ENCODE measurements at places on chromosomes 6 and 20.

GRCh38 chr20:62129731-62130531, 7.7 kb downstream of the LSM14B start:
- DNase-seq, result no peak

GRCh38 chr20:57361517-57361916, 10.5 kb downstream of the RAE1 start:
- DNase-seq, result no peak

DNA sequence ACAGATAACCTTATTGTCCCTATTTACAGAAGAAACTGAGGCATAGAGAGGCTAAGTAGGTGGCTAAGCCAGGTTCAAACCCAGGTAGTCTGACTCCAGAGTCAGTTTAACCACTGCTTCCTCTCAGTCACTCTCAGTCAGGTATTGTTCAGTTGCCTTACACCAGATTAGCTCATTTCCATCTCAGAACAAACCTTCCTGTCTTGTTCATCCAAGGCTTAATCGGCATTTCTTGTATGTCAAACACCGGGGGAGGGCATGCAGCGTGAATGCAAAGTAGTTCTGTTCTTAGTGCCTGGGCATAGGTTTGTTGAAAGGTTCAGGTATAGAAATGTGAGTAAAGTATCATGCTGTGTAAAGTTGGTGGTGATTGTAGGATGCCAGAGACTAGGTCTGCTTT, 51.7 kb downstream of the CTNNBL1 start:
- no peak for DNase-seq

- DNase-seq, result no peak
Observed at GRCh38 chr20:51449498-51450220, 92.9 kb downstream of the NFATC2 start.

DNA sequence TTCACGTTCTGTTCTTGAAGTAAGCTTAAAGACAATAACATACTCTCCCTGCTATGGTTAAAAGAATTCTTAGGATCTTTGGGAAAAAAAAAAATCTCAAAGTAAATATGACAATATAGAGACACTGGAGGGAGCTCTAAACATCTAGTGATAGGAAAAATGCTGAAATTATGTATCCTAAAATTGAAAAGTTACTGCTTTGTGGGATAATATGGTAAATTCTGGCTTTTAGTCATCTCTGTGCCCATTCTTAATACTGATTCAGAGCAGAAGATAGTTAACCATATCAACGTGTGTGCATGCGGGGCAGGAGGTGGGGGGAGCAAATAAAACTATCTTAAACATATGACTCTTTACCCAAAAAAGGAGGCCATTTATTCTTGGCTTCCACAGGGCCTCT, 165.4 kb downstream of the GMPR start:
- DNase-seq, result no peak

DNA sequence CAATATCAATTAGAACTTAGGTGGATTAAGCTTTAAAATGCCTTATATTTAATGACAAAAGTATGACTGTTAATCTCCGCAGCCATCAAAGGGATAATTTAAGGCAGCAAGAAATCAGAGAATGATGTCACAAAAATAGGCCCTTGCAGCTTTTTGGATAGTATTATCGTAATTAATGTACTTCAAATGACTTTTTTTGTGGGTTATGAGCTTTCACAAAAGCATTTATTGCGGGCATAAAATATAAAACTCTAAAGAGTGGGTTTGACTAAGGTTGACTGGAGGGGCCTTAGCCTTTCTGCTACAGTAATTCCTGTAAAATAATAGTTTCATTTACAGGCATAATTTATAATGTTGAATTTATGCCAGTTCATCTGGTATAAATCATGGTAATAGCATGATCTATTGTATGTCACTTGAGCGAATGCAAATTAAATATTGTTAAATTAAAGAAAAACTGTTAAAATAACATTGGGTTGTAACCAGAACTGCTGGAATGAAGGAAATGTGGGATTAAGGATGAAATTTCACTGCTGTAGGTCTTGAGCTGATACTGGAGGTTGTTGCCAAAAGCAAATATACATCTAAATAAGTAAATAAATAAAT, 78.5 kb upstream of the ZFP64 start:
- no peak for DNase-seq

DNA sequence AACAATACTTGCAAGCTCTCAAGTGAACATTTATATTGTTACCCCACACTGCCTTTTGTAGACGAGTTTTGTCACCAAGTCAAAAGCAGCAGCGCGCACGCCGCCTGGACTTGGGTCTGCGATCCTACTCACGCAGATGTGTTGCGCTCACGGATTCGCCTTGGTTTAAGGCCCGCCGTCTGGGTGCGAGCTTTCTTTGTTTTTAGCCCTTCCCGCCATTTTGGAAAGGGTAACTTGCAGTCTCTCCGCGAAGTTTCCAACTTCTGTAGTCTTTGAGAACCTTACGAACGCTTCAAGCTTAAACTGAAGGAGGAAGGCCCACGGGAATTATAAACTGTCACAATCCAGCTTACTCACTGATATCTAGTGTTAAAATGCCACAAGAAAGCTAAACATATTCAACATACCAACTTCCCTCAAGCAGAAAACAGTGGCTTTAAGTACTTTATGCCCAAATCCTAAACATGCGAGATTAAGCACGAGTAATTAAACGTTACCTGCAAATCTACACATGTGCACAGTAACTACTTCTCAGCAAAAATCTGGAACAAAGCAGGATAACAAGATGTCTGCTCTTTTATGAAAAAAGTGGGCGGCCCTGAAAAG, 80.4 kb upstream of the BTN3A2 start:
- no peak for DNase-seq

- no peak for DNase-seq
Observed at GRCh38 chr20:56606174-56606945, 22.7 kb upstream of the TFAP2C start.

- DNase-seq, result no peak
Observed at GRCh38 chr20:2533118-2533517, 3.3 kb upstream of the TMC2 start.

DNA sequence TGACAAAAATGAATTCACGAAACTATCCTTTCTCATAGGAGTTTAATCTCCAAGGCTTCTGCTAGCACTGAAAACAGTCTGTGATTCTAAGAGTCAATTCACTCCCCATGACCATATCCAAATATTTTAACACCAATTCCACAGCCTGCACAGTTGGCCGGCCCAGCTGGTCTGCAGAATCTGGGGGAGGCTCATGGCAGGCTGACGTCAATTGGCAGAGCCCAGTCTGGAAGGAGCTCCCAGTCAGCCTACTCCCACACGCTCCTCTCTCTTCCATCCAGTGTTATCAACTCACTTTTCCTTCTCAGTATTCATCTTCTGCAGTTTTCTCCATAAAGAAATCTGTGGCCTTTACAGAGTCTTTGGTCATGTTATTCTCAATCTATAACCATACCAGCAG, 111.0 kb downstream of the TBXT start:
- DNase-seq, result no peak

DNA sequence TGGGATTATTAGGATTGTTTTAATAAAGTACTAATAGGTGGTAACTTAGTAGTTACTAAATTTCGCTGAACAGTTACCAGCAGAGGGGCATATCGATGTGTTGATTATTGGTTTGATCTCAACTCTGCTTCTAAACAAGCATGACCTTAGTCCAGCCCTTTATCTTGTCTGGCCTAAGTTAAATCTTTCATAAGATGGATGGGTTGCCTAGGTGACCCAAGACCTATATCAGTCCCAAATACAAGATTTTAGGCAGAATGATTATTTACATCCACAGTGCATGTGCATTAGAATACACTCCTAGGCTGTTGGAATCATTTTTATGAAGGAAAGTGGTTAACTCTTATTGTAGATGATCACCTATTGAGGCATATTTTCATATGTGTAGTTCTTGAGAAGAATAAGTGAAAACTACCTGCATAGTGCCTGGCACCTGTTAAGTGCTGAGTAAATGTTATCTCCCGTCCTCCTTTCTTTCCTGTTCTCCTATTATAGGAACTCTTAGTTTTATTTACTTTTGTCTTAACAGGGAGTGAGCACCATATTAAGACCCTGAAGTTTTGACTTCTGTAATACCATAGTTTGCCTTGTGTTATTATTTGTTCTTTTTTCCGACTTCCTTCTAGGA, 1.1 kb downstream of the HSF2 start:
- DNase-seq, result no peak

GRCh38 chr20:16216914-16217230, 356.4 kb downstream of the KIF16B start:
- no peak for DNase-seq

DNA sequence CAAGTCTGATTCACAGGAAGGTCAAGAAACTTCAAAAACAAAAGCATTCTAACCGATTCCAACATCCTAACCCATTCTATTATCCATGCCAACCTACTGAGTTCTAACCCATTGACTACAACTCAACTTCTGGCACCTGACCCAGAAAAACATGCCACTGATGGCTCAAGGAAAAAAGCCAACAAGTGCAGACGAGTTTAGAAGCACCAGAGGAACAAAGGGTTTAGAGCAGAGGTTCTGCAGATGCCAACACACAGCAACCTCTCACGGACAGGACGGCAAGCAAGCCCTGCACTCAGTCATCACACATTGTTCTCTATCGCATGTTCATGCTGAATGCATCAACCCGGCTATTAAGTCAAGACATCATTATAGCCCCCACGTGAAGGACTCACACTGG, 25.2 kb upstream of the MC3R start:
- DNase-seq, result no peak

- no peak for DNase-seq
Observed at GRCh38 chr6:89357390-89357789, 4.9 kb upstream of the UBE2J1 start.

DNA sequence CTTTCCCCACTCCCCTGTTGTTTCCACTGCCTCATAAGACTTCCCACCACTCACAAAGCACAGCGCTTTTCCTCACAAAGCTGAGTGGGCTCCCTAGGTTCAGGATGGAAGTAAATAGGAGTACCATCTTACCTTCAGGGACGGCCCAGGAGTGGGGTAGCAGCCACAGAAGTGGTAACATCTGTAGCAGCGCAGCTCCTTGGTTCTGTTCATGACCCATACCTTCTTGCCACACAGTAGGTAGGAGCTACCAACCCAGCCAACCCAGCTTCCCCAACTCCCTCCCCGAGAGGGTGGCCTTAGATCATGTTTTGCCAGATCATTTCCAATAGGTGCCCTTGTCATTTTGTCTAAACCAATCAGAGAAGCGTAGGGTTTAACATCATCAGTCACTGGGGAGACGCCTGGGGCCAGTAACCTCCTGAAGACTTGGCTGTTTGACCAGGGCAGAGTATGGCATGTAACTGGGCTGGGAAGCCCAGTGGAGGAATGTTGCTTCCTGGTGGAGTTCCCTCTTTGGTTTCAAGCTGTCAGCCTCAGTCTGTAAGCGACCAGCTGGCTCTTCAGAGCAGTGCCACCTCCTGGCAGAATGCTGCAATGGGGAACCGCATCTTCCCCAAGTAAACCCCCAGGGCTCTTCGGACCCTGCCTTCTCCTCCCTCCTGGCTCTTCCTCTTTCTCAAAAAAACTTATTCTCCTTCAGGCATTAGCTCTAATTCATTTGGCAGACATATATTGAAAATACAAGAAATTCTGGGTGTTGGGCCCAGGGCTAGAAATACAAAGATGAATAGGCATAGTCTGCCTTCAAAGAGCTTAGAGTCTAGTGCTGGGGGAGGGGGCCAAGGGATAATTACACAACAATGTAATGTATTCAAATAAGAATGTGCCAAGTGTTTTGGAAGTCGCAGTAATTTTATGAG, at the start of gene HLA-DMA:
TSS of gene HLA-DMA (minus strand) at position 281 of the 923 bp plus-strand sequence. CDS start at position 220, 61 bp downstream.
- peak; percentile 17 for DNase-seq

DNA sequence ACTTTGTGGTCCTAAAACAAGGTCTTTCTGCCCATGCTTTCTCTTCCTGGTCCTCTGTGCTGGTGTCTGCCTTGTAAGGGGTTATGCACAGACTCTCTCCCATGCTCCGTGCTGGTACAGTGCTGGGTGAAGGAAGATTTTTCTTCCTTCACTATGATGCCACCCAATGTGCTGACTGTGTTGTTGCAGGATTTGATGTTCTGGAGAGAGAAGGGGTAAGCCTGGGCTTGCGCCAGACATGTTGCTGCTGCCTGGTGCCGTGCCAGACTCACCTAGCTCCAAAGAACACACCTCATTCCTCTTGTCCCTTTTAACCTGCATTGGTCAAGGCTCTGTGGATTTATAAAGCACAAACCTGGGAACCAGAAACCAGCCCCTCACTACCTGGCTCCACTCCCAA, 28.4 kb upstream of the ARMH2 start:
- no peak for DNase-seq

DNA sequence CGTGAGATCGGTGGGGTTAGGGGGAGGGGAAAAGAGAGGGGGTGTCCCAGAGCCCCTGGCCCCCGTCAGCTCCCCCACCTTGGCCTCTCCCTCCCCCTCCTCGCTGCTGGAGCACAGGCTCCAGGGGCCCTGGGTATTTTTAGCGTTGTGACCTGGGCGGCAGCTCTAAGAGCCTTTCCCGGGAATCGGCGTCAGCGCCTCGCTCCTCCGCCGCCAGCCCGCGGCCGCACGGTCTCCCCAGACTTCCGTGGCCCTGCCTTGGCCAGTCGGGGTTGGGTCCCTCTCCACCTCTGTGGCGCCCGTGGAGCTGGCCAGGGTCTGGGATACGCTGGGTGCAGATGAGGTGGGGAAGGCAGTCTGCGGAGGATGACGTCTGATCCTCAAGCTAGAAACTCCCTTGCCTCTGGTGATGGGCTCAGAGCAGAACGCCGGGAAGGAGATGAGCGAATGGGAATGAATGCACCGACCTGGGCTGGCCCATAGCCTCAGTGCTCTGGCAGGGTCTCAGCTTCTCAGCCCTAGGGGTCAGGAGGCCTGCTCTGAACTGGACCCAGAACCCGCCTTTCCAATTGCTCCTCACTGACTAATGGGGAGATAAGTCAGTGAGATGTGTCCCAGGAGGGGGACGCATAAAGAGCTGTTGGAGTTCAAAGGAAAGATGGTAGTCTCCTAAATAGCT, 883 bp upstream of the DBNDD2 start:
- DNase-seq, result peak; percentile 1

DNA sequence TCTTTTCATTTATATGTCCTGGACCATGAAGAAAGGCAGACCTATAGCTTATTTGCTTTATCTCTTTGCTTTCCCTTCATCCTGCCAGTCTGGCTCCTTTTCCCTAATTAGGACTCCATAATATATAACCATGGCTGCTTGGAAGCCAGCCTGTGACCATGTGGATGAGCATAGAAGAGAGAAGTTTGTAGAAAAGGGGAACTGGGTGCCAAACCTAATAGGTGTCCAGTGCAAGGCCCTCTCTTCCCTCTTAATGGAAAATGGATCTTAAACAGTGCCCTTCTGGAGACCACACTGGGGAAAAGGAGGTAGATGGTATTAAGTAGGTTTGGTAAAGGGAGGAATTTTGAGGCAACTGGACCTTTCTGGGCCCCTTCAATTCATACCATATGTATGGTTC, 16.7 kb upstream of the OSTM1 start:
- DNase-seq, result no peak

DNA sequence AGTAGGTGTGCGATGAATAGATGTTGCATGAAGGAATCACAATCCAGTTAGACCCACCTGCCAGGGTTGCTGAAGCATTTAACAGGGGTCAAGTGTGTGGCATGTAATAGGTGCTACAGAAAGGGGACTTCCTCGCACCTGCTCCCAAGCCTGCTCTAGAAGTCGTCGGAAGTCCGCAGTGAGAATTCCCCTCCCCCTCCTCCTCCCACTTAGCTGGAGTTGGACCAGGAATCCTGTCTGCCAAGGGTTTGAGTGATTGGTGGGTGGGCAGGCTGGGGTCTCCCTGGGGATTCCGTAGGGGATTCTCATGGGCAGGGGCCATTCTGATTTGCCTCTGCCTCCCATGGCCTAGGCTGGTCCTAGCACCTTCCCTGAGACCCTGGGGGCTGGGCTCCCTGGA, 10.3 kb downstream of the SCRT2 start:
- DNase-seq, result no peak
